Esophagus mucosa (tissue), 1 donor: ENCODE measurements at places on chromosomes 5 and 9.

DNA sequence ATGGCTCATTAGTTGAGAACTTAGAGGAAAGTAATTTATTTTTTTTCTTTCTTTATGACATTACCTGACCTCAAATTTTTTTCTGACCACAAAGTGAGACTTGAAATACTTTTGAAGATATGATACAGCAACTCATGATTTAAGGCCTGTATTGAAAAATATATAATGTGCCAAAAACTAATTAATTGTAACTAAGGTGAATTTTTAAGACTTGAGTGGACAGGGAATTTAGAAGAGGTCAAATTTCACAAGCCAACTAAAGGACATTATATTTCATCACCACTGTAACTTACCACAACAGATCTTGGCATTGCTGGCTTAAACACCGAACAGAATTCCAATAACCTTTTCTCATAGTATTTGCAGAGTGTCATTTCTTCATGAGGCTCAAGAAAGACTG, 1.8 kb downstream of the CCNH start:
- ATAC-seq = no peak

DNA sequence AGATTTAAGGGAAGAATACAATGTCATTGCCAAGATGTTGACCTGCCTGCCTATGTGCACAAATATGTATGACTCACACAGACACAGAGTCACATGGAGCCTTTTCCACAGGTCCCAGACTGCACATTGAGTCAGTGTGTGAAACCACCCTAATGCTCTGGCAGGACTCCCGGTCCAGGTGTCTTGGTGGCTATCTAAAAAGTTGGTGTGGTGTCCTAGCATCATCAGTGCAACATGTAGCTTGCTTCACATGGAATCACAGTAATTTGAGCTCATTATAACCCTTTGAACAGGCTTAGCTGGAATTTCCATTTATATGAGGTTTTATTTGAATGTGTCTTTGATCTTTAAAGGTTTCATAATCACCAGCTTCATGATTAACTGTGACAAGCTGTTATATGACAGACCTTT, 10.7 kb downstream of the IFNA5 start:
- peak; percentile 99 for ATAC-seq

DNA sequence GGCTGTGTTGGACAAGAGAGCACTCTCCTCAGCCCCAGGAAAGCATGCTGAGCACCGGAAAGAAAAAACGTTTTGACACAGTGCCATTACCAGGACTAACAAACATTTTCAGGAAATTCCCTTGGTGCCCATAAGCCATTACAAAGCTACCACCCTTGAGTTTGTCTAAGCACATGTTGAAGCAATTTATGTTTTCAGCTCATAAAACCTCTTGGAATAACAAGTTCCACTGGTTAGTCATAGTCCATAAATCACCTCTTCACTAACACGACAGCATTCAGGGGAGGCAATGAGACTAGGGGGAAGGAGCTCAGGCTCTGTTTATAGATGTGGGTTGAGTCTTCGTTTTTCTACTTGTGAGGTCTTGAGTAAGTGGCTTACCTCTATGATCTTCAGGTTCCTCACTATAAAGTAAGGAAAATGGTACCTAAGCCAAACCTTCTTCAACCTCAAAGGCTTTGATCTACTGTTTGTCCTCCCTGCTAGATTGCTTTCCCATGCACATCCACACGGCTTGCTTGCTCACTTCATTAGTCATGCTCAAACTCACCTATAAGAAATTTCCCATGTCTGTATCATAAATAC, 65.4 kb downstream of the DRD1 start:
- peak; percentile 93 for ATAC-seq

DNA sequence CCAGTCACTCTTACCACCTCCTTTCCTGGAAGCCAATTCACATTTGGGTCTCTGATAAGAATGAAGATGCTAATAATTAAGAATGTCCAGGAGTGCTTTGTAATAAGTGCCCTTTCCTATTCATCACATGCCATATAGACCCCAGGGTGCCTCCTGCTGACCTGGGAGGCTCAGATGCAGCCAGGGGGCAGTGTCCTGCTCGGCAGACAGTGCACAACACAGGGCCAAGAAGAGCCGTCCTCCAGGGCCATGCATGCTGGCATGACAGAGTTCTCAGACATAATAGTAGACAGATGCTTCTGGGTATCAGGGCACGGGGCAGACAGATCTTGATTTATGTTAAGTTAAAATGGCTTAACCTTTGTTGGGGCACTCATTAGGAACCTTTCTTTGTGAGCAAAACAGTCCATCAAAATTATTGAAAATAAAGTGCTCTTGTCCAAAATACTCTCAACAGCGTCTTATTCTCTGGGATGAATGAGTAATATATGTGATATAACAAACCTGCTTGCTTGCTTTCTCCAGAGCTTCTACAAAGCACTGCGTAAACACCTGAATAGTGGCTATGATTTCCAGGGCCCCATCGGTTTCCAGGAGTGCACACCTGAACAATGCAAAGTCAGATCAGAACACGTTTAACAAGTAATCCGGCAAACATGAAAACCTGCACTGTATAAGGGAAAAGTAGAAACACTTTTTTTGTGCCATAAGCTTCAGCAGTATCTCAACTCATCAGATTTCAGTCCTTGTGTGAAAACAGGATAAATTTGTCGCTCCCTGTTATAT, 192.7 kb downstream of the FANCC start:
- ATAC-seq = peak; percentile 84

DNA sequence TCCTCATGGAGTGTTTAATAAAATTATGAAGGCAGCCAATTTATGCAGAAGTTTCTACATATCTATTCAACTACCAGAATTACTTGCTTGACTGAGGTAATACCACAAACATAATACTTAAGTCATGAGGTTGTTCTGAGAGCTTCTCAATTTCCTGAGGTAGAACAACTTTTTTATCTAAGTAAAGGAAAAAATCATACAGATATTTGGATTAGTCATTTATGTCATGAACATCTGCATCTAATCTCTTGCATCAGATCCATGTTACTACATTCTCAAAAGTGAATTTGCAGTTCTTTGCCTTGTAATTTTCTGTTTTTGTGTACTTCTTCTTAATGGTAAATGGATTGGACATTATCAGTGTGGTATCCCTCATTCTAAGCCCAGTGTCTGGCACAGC, 60.4 kb upstream of the RGMB start:
- ATAC-seq = no peak

DNA sequence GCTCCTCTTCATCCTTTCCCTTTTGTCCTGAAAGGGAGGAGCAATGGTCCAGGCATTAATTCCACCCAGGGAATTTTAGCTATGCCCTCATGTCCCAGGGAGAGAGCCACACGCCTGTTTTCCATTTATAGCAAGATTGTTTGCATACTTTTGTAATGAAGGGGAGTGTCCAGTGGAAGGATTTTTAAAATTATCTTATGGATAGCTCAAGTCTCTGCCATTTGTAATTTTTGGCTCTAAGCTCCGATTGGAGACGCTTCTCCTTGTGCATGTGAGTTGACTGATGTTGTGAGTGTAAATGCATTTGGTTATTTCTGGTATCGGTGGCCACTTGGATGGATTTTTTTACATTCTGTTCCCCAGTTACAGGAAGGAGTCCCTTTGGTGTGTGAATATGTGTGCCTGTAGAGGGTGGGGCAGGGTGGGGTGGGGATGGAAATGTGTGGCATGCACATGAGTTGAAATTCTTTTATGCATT, 7.2 kb upstream of the RPL26L1 start:
- ATAC-seq = no peak

DNA sequence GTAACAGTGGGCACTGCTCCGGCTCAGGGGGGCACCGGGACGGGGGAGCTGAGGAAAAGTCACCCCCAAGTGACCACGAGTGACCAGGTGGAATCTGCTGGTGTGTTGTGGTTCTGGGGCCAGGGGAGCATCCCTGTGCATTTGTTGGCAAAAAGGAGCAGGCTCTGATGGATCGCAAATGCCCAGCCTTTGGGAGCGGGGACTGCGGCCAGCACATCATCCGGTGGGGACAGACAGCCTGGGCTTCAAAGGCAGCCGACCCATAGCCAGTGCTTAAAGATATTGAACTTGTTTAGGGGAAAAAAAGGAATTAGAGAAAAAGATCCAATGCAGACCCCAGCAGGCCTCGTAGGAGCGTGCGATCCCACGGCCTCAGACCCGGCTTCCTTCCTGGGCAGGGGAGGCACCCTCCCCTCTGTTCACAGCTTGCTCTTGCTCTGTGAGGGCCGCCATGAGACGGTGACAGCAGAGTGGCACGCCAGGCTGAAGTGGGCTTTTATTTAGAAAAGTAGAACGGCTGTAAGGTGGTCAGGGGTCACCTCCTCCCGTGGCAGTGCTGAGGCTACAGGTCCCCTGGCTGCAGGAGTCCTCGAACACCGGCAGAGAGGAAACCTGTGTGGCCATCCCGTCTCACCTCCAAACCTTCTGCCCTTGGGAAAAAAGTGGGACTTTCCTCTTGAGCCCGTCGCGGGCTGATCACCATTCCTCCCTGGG, 41.2 kb downstream of the COL5A1 start:
- ATAC-seq = no peak

DNA sequence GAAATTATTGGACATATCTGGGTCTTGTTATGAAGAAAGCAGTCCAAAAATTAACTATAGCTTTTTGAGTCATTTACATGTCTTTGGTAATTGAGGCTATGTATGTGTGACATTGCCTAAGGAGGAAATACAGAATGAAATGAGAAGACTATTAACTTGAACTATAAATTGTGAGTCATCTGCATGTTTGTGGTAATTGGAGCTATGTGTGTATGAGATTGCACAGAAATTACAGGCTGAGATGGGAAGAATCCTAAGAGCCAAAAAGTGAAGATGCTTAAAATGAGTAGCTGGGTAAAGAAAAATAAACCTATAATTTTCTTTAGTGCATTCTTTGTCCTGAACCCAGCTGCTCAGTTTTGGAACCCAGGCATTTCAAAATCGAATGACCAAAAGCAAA, 747.6 kb upstream of the EDIL3 start:
- no peak for ATAC-seq
